Activated B cell treated with CpG ODN at 0.5 μM for 24 hours (primary cell): ENCODE measurements at places on chromosomes 11 and 22.

DNA sequence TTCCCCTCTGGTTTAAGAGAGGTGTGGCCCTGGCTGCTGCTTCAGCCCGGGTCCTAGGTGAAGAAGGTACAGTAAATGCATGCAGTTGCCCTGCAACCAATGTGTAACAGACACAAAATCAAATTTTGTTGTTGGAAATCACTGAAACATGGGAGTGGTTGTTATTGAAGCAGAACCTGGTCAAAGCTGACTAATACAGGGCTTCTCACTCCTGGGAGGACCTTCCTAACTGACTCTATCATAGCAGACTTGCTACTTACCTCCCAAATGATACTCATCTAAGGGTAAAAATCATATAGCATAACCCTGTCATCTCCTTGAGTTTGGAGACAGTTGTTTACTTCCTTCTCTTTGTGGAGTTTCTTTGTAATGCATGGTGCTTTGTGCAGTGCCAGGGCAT lies 52.6 kb downstream of the SLC1A2 start:
- H3K27ac ChIP-seq: no peak overlapping the region
- DNase-seq: no peak
- no peaks in the 10 kb centered on the region for H3K27me3 ChIP-seq
- H3K4me1 ChIP-seq: no peaks in the 10 kb centered on the region

DNA sequence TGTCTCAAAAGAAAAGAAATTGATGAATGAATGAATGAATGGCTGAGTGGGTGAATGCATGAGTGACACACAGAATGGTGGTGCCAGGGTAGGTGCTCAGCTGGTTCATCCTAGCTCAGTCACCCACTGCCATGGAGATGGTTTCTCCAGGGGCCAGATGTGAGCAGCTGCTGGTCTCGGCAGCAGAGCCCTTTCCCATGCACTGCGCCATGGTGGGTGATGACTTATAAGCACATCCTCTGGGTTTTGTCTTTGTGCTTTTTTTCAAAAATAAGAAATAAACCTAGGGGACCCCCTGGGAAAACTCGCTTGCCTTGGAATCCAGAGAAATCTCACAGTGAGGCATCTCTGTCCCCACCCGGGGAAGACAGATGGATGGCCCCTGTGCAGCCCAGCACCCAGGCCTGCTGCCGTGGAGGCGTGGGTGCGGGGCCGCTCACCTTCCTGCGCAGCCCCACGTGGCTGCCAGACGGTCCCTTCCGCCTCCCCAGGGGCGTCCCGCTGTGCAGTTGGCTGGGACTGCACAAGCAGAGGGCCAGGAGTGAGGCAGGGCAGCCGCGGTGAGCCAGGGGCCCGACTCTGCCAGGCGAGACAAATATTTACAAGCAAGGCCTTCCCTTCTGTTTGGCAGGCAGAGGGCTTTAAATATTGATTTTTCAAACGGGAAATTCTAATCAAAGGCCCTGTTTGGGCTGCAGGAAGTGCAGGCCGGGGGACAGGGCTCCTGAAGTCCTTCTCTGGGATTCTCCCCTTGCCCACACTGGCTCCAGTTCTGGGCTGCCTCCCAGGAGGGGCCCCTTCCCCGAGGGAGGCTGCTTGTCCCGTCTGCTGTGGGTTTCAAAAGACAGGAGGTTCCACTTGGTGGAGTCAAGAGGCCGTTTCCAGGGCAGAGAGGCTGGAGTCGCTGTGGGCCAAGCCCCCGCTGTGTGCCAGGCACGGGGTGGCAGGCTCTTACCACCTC lies 24.3 kb downstream of the MPPED1 start:
- H3K4me3 ChIP-seq: no peak overlapping the region
- no peak for DNase-seq
- H3K27ac ChIP-seq: no peak overlapping the region
- H3K36me3 ChIP-seq: no peaks in the 10 kb centered on the region

GRCh38 chr11:112320668-112321067 lies 60.0 kb upstream of the PLET1 start:
- no peaks in the 10 kb centered on the region for H3K27me3 ChIP-seq
- no peak overlapping the region for H3K4me3 ChIP-seq
- H3K27ac ChIP-seq: no peak overlapping the region
- DNase-seq: no peak
- H3K36me3 ChIP-seq: peaks cover 6% of the 10 kb centered on the region
- H3K4me1 ChIP-seq: no peaks in the 10 kb centered on the region

DNA sequence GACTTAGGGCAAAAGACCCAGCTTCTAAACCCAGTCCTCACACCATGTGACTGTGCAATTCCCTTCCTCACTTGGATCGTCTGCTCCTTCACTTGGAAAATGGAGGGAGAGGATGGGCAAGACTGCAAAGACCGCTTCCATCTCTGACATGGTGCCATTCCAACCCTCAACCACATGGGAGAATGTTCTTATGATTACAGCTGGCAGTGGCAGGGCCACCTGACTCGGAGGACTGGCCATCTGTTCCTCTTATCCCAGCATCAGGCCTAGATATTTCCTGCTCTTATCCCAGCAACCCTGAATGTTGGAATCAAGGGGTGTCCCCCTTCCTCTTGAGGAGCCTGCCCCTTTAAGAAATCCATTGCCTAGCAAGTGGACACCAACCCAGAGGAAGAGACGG lies 15.4 kb downstream of the DSCAML1 start:
- no peaks in the 10 kb centered on the region for H3K36me3 ChIP-seq
- no peak for DNase-seq
- H3K27me3 ChIP-seq: peaks cover 47% of the 10 kb centered on the region
- H3K27ac ChIP-seq: no peak overlapping the region
- no peak overlapping the region for H3K4me3 ChIP-seq
- no peaks in the 10 kb centered on the region for H3K4me1 ChIP-seq

GRCh38 chr11:575313-575995 lies 816 bp upstream of the PHRF1 start:
- H3K27me3 ChIP-seq: peaks cover 10% of the 10 kb centered on the region
- peak overlapping the region; percentile 80 for H3K4me3 ChIP-seq
- H3K27ac ChIP-seq: peak overlapping the region; percentile 61

DNA sequence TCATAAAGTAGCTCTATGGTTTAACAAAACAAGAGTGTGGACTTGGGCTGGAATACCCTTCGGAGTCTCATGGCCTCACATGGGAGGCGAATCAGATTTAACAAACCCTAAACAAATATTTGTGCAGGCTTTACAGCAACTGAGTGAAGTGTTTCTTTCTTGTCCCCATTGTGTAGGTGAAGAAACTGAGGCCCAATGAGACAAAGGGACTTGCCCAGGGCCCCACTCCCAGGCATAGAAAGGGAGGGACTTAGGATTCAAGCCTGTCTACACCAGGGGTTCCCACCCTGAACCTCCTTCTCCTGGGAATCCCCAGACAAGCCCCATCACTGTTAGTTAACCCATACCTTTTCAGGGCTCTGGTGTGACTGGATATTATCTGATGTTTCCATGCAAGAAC lies 55.1 kb upstream of the CRYBB3 start:
- H3K27me3 ChIP-seq: peaks cover 3% of the 10 kb centered on the region
- H3K36me3 ChIP-seq: no peaks in the 10 kb centered on the region
- no peak overlapping the region for H3K27ac ChIP-seq
- no peak overlapping the region for H3K4me3 ChIP-seq
- no peak for DNase-seq

DNA sequence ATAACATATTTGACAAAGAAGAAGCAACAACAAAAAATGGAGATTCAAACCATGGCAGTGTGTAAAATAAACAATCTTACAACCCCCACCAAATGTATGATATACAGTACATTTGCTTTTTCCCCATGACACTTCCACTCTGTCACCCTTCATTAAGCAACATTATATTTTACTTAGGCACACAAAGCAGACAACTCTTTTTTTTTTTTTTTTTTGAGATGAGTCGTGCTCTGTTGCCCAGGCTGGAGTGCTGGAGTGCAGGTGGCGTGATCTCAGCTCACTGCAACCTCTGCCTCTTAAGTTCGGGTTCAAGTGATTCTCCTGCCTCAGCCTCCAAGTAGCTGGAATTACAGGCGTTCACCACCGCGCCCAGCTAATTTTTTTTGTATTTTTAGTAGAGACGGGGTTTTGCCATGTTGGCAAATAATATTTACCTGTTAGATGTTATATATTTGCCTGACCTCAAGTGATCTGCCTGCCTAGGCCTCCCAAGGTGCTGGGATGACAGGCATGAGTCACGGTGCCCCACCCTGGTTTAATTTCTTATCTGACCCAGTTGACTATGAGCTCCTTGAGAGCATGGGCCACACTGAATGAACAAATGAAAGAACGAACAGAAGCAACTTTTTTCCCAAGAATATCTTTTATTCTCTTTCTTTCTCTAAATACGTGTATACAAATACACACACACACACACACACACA lies 5.5 kb upstream of the PCF11 start:
- peaks cover 8% of the 10 kb centered on the region for H3K4me1 ChIP-seq
- no peak overlapping the region for H3K27ac ChIP-seq
- DNase-seq: no peak
- H3K4me3 ChIP-seq: no peak overlapping the region

DNA sequence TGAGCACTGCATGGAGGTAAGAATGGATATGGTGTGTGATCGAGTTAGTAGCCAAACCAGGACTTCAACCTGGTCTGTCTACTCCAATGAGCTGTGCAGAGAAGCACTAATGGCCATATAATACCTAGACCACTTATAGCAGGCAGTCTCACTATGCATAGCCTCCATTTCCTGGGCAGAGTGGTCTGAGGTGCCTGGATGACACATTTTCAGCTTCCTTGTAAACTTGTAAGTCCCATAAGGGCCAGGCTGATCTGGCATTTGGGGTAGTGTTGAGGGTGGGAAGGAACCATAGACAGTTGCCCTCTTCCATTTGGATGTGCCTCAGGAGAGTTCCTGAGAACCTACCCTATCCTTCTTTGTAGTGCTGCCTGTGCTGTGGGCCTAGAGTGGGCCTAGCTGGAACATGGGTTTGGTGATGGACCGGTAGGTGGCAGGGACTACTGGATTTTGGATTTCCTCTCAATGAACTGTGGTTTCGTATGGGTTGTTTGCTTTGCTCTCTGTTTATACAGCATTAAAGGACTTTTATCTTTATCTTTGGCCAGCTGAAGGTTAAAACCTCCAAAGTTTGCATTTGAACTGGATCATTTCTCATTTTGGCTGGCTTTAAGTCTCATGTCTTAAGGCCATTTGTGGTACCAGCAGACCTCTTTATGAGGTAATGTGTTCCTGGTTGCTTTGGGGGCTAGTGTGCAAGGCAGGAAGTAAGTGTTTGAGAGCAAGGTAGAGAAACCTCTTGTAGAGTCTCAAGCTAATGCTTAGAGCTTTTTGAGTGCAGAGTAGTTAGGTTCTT lies 86.9 kb downstream of the STIM1 start:
- no peaks in the 10 kb centered on the region for H3K27me3 ChIP-seq
- H3K4me3 ChIP-seq: no peak overlapping the region
- peaks cover 6% of the 10 kb centered on the region for H3K36me3 ChIP-seq
- peaks cover 79% of the 10 kb centered on the region for H3K4me1 ChIP-seq
- no peak for DNase-seq
- peak overlapping the region; percentile 54 for H3K27ac ChIP-seq

DNA sequence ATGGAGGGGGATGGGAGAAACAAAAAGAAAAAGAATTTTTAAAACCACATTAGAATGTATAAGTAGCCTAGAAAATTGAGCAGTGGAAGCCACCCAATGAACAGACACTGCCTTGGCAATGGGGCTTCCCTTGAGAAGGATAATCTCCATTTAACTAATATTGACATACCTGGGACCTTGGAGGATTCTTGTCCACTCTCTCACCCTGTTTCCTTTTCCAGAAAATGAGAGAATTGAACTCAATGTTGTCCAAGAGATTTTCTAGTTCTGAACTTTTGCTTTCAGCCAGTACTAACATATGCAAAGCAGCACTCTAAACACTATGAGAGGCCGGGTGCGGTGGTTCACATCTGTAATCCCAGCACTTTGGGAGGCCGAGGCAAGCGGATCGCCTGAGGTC lies 524 bp downstream of the MS4A8 start:
- H3K27me3 ChIP-seq: peaks cover 2% of the 10 kb centered on the region
- no peaks in the 10 kb centered on the region for H3K36me3 ChIP-seq
- no peak overlapping the region for H3K27ac ChIP-seq
- H3K4me3 ChIP-seq: no peak overlapping the region

GRCh38 chr22:45980761-45981160 lies 3.8 kb upstream of the WNT7B start:
- no peak overlapping the region for H3K27ac ChIP-seq
- no peak for DNase-seq
- no peaks in the 10 kb centered on the region for H3K36me3 ChIP-seq
- peaks cover 5% of the 10 kb centered on the region for H3K27me3 ChIP-seq
- H3K4me3 ChIP-seq: no peak overlapping the region
- H3K4me1 ChIP-seq: peaks cover 14% of the 10 kb centered on the region

DNA sequence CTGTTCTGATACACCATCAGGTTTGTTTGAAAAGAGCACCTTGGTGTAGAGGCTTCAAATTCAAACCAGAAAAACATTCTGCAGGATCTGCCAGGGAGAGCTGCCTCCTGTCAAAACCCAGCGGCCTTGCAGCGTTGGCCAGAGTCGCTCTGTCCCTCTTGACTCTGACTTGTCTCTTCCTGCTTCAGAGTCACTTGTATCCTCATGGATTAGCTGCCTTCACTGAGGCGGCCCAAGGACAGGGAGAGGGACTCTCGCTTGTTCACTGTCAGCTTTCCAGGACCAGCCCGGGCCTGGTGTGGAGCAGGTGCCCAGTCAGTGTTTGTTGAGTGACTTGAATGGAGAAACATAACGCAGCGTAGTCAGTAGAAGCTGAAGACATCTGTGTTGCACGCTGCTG lies 18.0 kb downstream of the TBC1D22A start:
- H3K27me3 ChIP-seq: no peaks in the 10 kb centered on the region
- H3K4me3 ChIP-seq: peak overlapping the region; percentile 7
- H3K27ac ChIP-seq: no peak overlapping the region
- no peak for DNase-seq
- H3K36me3 ChIP-seq: peaks cover 32% of the 10 kb centered on the region
- peaks cover 91% of the 10 kb centered on the region for H3K4me1 ChIP-seq

- DNase-seq: no peak
- H3K36me3 ChIP-seq: no peaks in the 10 kb centered on the region
- peaks cover 5% of the 10 kb centered on the region for H3K4me1 ChIP-seq
- no peaks in the 10 kb centered on the region for H3K27me3 ChIP-seq
- no peak overlapping the region for H3K4me3 ChIP-seq
Measured at GRCh38 chr22:30600921-30601320, 6.1 kb upstream of the TCN2 start.

DNA sequence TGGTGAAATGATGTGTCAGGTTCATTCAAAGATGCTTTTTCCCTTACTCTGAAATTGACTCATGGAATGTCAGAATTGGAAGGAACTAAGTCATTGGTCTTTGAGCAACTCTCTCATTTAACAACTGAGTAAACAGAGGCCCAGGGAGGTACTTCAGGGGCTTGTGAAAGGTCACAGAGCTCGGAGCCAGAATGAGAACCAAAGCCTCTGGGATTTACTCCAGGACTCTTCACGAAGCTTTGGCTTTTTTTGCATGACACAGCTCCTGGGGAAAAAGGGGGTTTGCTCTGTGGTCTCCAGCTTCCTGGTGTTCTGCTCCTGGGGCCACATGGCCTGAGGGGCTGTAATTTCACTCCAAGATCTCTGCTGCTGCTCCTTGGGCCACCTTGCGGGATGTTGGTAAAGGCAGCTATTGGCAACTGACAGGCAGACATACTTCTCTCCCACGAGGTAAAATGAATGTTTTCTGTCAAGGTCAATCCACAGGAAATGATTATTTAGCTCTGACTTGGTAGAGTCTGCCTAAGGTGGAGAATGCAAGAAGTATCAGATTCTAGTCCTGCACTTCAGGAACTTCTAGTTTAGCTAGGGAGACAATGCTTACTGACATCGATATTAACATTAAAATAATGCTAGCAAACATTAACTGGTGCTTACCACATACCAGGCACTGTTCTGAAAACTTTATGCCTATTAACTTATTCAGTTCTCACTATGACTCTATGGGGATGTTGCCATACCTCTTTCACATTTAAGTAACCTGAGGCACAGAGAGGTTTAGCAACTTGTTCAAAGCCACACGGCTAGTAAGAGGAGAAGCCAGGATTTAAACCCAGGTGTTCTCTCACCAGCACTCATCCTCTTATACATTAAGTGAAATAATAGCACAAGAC lies 16.1 kb downstream of the PKNOX2 start:
- H3K4me3 ChIP-seq: no peak overlapping the region
- no peak overlapping the region for H3K27ac ChIP-seq
- no peaks in the 10 kb centered on the region for H3K4me1 ChIP-seq
